ENCODE measurements at places on chromosomes 13 and 19.

DNA sequence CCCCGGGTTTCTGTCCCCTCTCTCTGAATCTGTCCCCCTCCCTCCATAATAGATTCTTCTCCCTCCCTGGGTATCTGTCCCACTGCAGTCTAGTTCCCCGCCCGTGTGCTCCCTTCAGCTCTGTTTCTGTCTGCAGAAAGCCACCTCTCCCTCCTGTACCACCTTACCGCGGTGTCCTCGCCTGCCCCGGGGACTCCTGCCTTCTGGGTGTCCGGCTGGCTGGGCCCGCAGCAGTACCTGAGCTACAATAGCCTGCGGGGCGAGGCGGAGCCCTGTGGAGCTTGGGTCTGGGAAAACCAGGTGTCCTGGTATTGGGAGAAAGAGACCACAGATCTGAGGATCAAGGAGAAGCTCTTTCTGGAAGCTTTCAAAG is 1.3 kb downstream of the FCGRT start:
- DNase-seq, result no peak

GRCh38 chr19:12836529-12836863 is 1.8 kb upstream of the MAST1 start:
- DNase-seq, result no peak

DNA sequence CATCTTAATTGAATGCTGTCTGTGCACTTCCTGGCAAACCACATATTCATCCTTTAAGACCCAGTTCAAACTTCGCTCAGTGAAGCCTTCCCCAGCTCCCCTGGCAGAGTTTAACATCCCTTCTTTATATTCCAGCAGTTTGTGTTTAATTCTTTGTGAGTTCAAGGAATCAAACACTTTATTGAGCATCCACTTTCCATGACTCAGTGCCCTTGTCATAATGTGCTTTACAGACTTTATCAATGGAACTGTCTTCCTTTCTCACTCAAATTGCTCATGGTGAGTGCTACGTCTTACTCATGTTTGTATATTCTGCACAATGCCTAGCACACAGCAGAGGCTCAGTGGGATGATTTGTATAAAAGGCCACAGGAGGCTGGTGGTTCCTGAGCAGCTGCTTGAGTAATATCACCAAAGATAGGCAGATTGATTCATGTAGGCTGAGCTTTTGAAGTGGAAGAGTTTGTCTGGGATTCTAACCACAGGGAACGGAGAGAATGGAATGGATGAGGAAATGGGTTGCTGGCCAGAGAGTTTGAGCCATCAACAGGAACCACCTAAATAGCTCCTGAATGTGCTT is 44.2 kb downstream of the SERTM1 start:
- no peak for DNase-seq

- DNase-seq, result no peak
Measured at GRCh38 chr13:67299751-67300150, 69.6 kb upstream of the PCDH9 start.

- DNase-seq, result no peak
Measured at GRCh38 chr13:90281709-90282108, 1065.8 kb upstream of the MIR17HG start.

GRCh38 chr13:25977671-25978070 is 74.1 kb downstream of the SHISA2 start:
- no peak for DNase-seq

DNA sequence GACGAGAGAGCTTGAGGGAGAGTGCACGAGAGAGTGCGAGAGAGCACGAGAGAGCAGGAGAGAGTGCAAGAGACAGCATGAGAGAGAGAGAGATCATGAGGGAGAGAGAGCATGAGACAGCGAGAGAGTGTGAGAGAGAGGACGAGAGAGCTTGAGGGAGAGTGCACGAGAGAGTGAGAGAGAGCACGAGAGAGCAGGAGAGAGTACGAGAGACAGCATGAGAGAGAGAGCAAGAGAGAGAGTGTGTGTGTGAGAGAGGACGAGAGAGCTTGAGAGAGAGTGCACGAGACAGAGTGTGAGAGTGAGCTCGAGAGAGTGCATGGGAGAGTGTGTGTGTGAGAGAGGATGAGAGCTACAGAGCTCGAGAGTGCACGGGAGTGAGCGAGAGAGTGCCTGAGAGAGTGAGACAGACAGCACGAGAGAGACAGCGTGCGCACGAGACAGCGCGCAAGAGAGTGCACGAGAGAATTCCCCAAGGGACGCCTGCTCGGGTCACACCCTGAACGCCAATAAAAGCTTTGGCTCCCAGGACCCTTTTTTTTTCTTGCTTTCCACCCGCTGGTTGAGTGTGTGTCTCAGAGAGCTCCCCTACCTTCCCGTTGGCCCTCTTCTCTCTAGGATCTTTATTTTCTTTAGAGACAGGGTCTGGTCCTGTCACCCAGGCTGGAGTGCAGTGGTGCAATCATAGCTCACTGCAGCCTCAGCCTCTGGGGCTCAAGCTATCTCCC is 3.7 kb downstream of the CD70 start:
- DNase-seq, result no peak

- no peak for DNase-seq
Measured at GRCh38 chr13:111215081-111216047, 100.3 kb downstream of the ARHGEF7 start.

GRCh38 chr19:18596752-18597157 is 8.2 kb downstream of the REX1BD start:
- no peak for DNase-seq

DNA sequence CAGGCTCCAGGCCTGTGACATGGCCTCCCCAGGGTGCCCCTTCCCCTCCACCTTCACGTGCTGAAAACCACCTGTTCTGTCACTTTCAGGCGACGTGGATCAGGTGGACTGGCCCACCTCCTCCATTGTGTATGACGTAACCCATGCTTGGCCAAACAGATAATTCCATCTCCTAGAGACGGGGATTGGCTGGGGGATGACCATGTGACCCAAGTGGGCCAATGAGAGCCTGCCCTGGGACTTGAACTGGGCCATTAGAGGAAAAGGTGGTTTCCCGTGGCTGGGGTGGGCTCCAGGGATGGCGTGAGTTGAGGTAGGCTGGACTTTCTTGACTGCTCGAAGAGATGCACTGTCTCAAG is 3.6 kb upstream of the ADAMTSL5 start:
- DNase-seq, result no peak

- DNase-seq, result no peak
Measured at GRCh38 chr19:48271531-48272151, 1.8 kb downstream of the ZNF114 start.
